ENCODE measurements at places on chromosomes 7 and 10.

DNA sequence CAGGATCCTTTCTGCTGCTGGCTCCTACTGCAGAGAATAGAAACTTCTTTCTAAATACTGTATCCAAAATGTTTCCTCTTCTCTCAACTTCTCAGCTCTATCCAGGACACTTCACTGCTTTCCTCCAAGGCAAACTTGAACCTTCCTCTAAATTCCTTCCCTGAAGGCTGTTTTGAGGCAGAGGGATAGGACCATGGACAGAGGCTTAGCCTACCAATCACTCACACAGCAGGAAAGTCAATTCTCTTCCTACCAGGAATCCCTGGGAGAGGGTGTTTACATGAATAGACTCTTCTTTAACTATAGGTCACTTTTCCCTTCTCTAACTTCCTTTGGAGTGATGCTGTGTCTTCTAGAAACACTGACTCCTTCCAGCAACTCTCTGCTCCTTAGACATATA is 115.6 kb upstream of the MKLN1 start:
- DNase-seq, result no peak

DNA sequence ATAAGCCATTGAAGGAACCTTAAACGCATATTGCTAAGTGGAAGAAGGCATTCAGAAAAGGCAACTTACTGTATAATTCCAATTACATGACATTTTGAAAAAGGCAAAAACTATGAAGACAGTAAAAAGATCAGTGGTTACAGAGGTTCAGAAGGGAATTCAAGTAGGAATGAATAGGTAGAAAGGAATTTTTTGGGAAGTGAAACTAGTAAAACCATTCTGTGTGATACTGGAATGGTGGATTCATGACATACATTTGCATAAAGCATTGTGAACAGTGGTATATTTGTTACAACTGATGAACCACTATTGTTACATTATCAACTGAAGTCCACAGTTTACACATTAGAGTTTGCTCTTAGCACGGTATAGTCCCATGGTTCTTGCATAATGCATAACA is 114.2 kb upstream of the GPR22 start:
- DNase-seq, result no peak

GRCh38 chr10:46235705-46236545 is 50.9 kb upstream of the ANTXRL start:
- no peak for DNase-seq

- no peak for DNase-seq
Measured at GRCh38 chr10:44333511-44333910, 51.4 kb downstream of the CXCL12 start.

DNA sequence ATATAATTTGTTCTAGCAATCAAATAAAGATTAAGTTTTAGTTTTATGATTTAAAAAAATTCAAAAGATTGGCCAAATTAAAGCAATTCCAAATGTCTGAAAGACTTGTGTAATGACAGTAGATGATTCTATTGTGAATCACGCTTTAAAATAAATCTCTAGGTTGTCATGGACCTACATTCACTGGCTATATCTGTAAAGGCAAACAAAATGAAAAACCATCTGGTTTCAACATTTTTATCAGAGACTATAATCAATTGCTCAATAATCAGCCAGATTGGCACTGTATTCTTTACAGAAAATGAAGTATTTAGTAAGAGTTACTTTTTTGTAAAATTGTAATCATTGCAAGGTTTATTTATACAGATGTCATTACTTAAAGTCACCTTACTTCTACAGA is 60.7 kb downstream of the DGKB start:
- no peak for DNase-seq

GRCh38 chr10:905503-905902 is 26.0 kb downstream of the LARP4B start:
- DNase-seq, result no peak

DNA sequence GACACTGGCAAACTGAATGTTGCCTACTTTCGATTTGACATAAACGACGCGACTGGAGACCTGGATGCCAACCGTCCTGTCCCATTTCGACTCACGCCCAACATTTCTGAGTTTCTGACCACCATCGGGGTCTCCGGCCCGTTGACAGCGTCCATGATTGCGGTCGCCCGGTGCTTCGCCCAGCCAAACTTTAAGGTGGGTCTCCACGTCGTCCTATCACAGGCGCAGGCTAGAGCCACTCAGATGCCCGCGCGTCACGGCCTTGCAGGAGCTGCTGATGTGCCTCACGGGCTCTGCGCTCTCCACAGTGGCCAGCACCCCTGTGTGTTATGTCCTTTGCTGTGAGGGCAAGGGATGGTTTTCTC is 132.6 kb downstream of the SMURF1 start:
- no peak for DNase-seq

- no peak for DNase-seq
Measured at GRCh38 chr10:80416479-80417098, 8.2 kb downstream of the PRXL2A start.

GRCh38 chr10:80938903-80939302 is 401.2 kb downstream of the SH2D4B start:
- DNase-seq, result no peak

- DNase-seq, result peak; percentile 42
Measured at GRCh38 chr10:112389271-112389822, 15.4 kb downstream of the ACSL5 start.

DNA sequence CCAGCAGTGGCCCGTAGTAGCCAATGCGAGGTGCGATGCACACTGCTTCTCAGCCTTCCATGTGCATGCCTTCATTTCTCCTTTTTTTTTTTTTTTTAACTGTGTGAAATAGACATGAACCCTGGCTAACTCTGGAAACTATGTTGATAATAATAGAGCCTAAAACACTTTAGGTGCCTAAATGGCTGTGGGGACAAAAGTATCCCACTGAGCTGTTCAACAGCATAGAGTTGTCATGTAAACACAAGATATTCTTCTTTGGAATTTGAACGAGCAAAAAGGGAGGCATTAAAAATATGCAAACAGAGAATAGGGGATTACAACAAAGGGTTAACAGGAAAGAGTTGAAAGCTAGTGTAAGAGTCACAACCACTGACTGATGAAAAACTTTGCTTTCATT is 162.1 kb upstream of the NOBOX start:
- no peak for DNase-seq

GRCh38 chr7:101915000-101915399 is 97.6 kb downstream of the CUX1 start:
- DNase-seq, result no peak

DNA sequence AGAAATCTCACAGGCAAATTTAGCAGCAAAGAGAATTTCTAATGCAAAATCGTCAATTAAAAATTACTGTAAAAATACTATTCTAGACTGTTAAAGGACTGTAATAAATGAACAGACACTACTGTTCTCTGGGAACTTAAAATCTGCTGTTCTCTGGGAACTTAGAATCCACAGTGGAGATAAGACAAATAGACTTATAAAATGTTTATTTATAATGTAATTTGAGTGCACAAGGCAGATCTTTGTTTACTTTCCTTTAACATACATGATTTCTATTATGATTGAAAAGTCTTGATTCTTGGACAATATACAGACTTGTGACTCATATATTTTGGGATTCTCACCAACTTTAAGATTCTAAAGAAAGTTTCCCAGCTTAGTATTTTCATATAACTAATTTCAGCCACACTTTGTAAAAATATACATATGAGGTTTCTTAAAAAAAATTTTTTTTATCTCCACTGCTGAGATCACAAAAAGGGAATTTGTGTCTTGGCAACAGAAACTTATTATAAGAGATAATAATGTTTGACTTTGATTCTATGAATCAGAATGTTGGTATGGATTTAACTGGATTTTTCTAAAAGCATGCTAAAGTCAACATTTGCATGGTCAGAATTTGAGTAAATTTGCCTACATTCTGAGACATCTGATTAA is 166.3 kb upstream of the RHOBTB1 start:
- no peak for DNase-seq

DNA sequence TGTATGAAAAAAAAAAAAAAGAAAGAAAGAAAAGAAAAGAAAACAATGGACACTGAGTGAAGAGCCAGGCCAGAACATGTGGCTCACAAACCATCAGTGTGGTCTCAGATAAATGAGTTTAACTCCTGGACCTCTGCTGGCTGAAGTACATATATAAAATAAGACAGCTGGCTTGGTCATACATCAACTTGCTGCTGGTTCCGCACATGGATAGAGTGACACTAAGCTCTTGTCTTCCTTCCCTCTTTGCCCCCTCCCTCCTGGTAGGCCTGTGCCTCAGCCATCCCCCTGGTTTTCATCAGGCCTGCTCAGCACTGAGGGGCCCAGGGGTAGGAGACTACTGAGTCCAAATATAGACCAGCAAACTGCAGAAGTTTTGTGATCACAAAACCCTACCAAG is 58.1 kb upstream of the DGKI start:
- DNase-seq, result no peak

- DNase-seq, result no peak
Measured at GRCh38 chr7:130231792-130232191, 24.1 kb downstream of the SSMEM1 start.

DNA sequence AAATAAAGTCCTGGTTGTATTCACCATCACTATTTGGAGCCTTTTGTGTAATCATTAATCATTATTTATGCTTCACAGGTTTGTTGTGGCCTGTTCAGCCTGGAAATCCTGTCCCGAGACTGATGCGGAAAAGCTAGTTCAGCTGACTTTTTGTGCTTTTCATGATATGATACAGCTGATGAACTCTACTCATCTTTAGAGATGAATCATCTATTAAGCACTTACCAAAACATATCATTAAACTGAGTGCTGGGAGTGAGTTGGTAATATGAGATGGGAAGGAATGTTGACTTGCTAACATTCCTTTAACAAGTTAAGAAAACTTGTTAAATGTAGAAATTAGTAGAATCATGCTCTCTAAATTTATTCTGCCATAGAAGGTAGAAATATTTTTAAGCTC is 53.0 kb downstream of the CROT start:
- DNase-seq, result no peak

DNA sequence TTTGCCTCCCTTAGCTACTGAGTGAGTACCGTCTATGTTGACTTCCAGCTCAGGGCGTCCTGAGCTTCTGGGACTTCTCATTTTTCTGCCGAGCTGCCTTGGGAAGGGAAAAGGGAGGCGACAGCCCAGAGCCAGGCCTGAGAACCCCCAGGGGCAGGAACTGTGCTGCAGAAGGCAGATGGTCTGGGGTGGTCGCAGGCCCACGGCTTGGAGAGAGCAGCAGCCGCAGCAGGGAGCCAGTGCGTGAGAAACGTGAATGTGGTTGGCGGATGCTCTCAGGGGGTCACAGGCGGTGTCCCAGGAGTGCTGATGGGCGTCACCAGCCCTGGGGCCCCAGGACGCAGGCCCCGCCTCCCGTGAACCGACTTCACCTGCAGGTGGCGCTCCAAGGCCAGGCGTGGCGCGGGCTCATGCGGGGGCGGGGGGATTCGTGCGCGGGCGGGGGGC is 9.2 kb upstream of the PWWP2B start:
- peak; percentile 81 for DNase-seq

GRCh38 chr10:44575601-44576380 is 190.9 kb upstream of the CXCL12 start:
- no peak for DNase-seq

GRCh38 chr10:16987206-16987621 is 142.4 kb downstream of the CUBN start:
- no peak for DNase-seq

DNA sequence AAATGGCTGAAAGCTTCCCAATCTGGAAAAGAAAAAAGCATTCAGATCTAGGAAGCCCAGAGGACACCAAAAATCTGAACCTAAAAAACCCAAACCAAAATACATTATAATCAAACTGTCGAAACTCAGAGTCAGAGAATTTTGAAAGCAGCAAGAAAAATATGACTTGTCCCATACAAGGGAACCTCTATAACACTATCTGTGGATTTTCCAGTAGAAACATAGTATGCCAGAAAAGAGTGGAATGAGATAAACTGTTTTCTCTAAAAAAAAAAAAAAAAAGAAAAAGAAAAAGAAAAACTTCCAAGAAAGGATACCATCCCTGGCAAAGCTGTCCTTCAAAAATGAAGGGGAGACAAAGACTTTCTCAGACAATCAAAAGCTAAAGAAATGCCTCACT is 179.0 kb downstream of the POM121L12 start:
- DNase-seq, result no peak

DNA sequence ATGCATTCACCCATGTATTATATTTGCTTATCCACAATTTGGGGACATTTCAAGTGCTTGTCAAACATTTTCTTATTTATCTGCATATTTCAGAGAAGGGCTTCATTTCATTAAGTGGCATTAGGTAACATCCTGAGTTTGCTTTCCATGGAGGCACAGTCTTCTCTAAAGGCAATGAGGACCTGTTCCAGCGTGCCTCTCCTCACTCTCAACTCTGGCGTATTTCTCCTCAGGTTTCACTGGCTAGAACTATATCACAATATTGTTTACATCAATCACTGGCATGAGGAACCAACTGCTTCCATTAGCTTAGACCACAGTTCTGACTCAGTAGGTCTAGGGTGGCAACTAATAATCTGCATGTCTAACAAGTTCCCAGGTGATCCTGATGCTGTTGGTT is 177.2 kb downstream of the TAX1BP1 start:
- DNase-seq, result no peak

DNA sequence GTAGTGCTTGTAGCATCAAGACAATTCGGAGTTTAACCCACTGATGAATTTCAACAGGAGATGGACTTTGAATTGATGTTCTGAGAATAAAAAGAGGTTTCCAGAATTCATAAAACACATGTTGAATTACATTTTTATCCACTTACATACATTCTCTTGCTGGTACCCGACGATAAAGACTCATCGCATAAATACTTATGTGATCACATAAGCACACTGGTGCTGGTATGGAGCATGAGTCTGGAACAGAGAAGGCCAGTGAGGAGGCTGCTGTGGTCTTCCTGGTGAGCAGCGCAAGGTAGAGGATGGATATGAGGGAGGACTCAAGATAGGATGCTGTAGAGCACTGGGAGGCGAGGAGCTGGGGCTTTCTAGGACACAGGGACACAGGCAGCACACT is 109.0 kb downstream of the RNF216 start:
- no peak for DNase-seq

GRCh38 chr7:71300086-71300485 is 168.1 kb downstream of the GALNT17 start:
- DNase-seq, result no peak

GRCh38 chr7:98228801-98229200 is 17.6 kb downstream of the BHLHA15 start:
- no peak for DNase-seq

GRCh38 chr10:85537561-85537960 is 829.0 kb downstream of the GRID1 start:
- DNase-seq, result no peak

- DNase-seq, result no peak
Measured at GRCh38 chr10:35140126-35140525, 13.5 kb downstream of the CREM start.

GRCh38 chr7:138924501-138925225 is 56.5 kb downstream of the KIAA1549 start:
- no peak for DNase-seq

GRCh38 chr7:34158368-34159153 is 253.2 kb downstream of the BMPER start:
- no peak for DNase-seq

- no peak for DNase-seq
Measured at GRCh38 chr10:112141292-112141691, 42.3 kb downstream of the GPAM start.

- peak; percentile 4 for DNase-seq
Measured at GRCh38 chr10:63573068-63573697, 52.0 kb downstream of the REEP3 start.

- DNase-seq, result no peak
Measured at GRCh38 chr10:66804962-66805361, 120.9 kb upstream of the LRRTM3 start.
